Suprapubic skin (tissue), 4 donors: ENCODE measurements at places on chromosomes 4 and X.

DNA sequence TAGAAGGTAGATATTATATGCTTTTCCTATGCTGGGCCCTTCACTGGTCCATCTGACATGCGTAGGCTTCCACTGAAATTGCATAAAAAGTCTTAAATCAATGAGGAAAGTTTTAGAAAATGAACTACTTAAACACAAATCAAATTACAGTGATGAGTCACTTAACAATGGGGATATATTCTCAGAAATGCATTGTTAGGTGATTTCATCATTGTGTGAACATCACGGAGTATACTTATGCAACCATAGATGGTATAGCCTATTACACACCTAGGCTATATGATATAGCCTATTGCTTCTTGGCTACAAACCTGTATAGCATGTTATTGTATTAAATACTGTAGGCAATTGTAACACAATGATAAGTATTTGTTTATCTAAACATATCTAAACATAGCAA, 10.3 kb downstream of the STAP1 start:
- no peak for DNase-seq

DNA sequence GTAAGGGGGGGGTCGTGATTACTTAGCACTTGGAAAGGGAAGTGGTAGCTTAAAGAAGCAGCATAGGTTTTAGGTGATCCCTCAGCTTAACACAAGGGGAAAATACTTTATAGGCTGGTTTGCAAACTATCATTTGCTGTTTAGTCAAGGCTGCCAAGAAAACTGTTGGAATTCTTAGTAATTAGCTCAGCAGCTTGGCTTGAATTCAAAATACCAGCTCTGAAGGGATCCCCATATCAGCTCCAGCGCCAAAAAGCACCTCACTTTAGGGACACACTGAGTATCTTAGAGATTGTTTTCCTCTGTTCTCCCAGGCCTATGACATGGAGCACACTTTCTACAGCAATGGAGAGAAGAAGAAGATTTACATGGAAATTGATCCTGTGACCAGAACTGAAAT, 8.8 kb downstream of the TNMD start:
- no peak for DNase-seq

GRCh38 chrX:110425222-110426154, 66.8 kb downstream of the RTL9 start:
- DNase-seq = no peak

GRCh38 chr4:148305751-148306150, 136.5 kb downstream of the NR3C2 start:
- DNase-seq = no peak

GRCh38 chrX:19544693-19545305, 29.5 kb upstream of the MAP3K15 start:
- DNase-seq = no peak

GRCh38 chr4:88297212-88297516, 12.8 kb upstream of the PPM1K start:
- no peak for DNase-seq

- DNase-seq = no peak
These were observed 64.9 kb downstream of the POLR2B start for GRCh38 chr4:57043347-57044251.

GRCh38 chrX:137823257-137823656, 257.3 kb downstream of the ZIC3 start:
- DNase-seq = no peak

- peak; percentile 88 for DNase-seq
These were observed at the start of gene CYP4V2 for GRCh38 chr4:186191200-186192065. Gene CYP4V2, plus strand, starts transcription at chr4:186191567. Its CDS starts 257 bp downstream, at chr4:186191824.

DNA sequence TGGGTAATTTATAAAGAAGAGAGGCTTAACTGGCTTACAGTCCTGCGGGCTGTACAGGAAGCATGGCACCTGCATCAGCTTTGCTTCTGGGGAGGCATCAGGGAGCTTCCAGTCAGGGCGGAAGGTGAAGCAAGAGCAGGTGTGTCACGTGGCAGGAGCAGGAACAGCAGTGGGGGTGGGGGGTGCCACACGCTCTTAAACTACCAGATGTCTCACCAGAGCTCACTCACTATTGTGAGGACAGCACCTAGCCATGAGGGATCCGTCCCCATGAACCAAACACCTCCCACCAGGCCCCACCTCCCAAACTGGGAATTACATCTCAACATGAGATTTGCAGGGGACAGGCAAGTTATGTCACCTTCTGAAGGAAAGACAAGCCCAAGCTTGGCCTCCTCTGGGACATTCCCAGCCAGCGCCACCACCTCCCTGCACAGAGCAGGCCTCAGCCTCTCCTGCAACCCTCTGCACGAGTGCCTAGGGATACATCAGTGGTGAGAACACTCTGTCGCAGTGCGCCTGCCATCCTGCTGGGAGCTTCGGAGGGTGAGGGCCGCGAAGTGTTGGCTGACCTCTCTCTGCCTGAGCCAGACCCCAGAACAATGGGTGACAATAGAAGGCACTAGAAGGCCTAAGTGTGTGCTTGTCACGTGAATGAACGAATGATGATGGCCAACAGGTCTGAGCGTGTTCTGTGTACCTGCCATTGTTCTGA, 244.3 kb downstream of the EVC2 start:
- DNase-seq = peak; percentile 61

DNA sequence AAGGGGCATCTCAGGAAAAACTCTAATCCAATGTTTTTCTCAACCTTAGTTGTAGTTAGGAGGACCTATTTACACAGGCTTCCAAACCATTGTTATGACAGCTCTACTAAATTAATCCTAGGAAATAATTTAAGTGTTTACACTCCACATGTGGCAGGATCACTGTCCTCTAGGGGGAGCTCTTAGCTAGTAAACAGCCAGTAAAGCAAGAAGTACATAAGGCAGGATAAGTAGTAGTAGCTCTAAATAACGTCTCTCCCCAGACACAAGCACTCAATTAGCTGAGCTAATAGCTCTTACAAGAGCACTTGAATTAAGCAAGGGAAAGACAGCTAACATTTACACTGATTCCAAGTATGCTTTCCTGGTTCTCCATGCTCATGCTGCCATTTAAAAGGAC, 37.3 kb downstream of the NUDT11 start:
- DNase-seq = no peak

- no peak for DNase-seq
These were observed 614 bp downstream of the BEX3 start for GRCh38 chrX:103376979-103377324.

DNA sequence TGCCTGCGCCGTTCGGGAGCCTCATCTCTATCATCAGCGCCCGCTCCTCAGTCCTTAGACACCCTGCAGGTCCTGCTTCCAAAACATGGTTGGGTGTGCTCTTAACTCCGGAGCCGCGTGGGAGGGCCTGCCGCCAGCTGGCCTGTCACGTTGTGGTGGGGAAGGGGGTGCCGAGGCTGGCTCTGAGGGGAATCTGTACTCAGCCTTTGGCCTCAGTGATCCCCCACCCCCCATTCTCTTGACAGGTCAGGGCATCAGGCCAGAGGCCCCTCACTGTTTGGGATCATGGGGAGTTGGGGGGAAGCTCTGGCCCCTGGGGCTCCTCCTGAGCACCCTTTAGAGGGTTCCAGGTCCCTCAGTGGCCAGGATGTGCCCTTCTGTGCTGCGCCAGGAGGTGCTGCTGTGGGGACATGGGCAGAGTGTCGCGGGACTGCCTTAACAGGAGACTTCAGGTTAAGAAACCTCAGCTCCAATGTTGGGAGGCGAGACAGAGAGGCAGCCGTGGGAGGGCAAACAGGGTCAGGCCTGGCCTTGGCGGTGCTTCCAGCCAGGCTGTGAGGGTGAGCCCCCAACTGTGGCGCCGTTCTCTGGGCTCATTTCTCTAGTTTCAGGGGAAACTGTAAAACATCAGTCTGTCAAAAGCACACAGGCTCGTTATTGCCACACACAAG, 33.5 kb downstream of the TRMT44 start:
- DNase-seq = no peak

GRCh38 chr4:71497078-71497477, 158.3 kb downstream of the SLC4A4 start:
- no peak for DNase-seq

GRCh38 chr4:107279733-107280132, 243.6 kb upstream of the DKK2 start:
- DNase-seq = no peak

- DNase-seq = no peak
These were observed 38.8 kb upstream of the BEX4 start for GRCh38 chrX:103175944-103176753.

GRCh38 chrX:145729635-145730034, 88.0 kb upstream of the SLITRK2 start:
- DNase-seq = no peak

DNA sequence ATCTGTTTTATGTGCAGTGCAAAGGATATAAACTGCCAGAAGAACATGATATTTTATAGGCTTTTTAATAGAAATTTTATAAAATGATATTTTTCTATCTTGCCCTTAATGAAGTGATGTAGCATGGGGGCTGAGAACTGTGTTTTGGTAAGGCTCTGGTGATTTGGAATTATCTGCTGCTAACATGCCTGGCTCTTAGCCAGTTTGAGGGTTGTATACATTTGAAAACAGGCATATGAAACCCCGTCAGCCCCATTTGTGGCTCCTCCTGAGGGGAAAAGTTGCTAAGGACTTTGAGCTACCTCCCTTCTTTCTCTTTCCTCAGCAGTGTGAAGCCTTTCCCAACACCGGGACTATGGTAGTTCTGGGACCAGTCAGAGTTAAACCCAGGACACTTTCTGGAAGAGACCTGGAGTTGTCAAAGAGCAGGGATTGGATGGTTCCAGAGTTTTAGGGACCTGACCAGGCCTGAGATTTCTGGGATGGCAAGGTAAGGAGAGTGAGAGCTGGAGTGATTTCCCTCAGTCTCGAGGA, 4.7 kb downstream of the SFRP2 start:
- DNase-seq = no peak

DNA sequence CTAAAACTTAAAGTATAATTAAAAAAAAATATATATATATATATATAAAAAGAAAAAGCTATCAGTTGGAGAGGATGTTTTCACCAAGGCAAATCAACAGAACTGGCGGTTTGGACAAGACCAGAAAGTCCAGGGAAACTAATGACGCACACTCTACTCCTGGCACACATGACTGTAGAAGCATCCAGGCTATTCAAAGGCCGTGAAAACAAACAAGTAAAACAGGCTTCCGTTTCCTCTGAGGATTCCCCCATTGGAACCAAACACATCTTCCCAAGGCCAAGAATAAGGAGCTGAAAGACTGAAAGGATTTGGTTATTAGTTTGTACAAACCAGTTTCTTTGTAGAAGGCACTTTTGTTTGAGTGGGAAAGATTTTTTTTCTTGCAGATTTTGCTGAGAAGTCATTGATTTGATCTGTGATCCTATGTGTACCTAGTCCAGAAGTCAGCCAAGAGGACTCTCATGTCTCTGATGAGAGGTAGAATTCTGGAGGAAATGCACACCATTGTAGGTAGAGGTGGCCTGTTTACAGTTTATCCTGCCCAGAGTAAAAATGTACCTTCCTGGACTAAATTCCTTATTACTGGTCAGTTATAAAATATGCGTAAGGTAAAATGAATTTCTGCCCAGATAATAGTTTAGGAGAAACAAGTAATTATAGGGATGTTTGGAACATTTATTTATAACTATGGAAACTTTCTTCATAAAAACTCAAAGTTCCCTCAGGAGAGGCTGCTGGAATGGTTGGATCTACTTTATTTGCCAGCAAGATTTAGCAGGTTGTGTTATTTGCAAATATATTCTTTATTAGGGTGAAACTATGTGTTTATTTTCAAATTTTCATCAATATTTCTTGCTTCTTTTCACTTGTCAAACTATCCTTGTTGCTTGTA, 66.5 kb downstream of the DMP1 start:
- DNase-seq = no peak

GRCh38 chr4:144686921-144687320, 41.0 kb downstream of the HHIP start:
- DNase-seq = no peak

- DNase-seq = no peak
These were observed 612.8 kb downstream of the C4orf33 start for GRCh38 chr4:129708784-129709183.

- no peak for DNase-seq
These were observed 58.3 kb downstream of the PCGF3 start for GRCh38 chr4:763922-764321.

GRCh38 chr4:186037692-186038658, 31.0 kb upstream of the TLR3 start:
- no peak for DNase-seq

DNA sequence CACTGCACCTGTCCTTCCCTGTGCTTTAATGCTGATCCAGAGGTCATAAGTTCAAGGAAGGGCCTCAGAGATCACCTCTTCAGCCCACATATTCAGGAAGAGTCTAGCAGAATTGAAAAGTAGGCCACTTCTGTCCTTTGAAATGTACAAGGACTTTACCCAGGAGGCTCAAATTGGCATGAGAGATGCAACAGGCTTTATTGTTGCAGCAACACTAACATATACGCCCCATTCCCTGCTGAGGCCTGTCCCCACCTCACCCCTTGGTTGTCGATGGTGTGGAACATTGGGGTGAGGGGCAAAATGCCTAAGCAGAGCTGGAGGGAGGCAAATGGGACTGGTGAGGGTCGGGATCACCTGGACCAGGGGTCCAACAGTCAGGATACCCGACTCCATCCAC, 2.8 kb downstream of the PRAF2 start:
- no peak for DNase-seq

- no peak for DNase-seq
These were observed 7.1 kb upstream of the TBC1D14 start for GRCh38 chr4:6902318-6903042.

- no peak for DNase-seq
These were observed 268.6 kb upstream of the IGFBP7 start for GRCh38 chr4:57378766-57379165.

DNA sequence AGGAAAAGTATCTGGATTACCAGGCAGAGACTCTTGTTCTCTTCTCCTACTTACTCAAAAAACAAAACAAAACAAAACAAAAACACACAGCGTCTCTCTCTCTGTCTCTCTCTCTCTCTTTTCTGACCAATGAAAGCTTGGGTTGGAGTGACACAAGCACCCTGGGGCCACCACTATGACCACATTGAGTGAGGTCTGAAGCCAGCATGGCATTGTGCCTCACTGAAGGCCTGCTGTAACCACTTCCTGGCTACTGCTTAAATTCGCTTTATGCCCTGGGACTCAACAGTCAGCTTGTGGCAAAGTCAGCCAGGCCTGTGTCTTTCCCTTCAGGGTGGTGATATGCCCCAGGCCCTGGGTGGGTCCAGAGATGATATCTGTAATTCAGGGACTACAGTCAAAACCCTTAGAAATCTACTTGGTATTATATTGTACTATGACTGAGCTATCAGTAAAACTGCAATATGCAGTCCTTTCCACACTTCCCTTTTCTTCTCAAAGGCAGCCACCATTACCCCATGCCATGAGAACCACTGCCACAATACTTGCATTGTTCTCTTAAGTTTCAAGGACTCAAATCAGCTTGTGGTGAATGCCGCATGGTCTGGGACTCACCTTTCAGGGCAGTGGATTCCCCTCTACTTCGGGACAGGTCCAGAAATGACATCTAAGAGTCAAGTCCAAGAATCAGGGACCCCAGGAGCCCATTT, 606.8 kb upstream of the KLHL4 start:
- no peak for DNase-seq

GRCh38 chr4:78809928-78810835, 34.0 kb downstream of the BMP2K start:
- DNase-seq = no peak

GRCh38 chr4:43456383-43456782, 563.9 kb downstream of the GRXCR1 start:
- no peak for DNase-seq
